ENCODE measurements at places on chromosomes 5 and 9. TPM values are rescaled to one million over a fixed set of nuclear protein-coding genes. Genes with fewer than 3 reads are reported as not detected.

DNA sequence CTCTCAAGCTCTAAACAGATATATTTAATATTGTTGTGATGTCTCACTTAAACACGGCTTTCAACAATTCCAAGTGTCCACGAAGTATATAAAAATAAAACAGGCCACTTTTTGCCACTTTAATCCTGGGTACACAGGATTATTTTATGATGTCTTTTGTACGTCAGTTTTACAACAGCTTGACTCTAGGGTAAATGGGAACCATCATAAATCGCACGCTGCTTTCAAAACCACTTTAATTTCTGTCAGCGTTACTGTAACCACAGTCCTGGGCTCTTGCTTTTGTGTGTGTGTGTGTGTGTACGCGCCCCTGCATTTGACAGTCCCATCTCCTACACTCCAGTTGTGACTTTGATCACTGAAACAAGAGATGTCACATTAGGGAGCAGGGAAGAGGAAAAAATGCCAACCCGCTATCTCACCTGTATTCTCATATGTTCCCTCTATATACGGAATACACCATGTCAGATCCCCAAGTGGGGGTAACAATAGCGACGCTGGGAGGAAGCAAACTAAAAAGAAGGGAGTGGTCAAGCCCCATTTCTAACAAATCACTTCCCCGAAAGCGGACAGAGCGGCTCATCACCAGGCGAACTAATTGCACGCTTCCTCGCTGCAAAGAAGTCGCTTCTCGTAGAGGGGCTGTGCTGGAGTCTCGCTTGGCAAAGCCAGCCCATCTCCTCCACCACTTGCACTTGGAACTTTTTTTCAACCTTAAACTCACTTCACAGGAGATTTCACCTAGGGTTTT lies 1.2 kb downstream of the BNC2 start:
- no peak for DNase-seq

Gene PCDHGA12
- polyA plus RNA-seq, result 3.2 TPM

GRCh38 chr5:97096191-97096590 lies 46.2 kb downstream of the LIX1 start:
- DNase-seq, result no peak

GRCh38 chr5:119902593-119902992 lies 273.2 kb downstream of the FAM170A start:
- no peak for DNase-seq

DNA sequence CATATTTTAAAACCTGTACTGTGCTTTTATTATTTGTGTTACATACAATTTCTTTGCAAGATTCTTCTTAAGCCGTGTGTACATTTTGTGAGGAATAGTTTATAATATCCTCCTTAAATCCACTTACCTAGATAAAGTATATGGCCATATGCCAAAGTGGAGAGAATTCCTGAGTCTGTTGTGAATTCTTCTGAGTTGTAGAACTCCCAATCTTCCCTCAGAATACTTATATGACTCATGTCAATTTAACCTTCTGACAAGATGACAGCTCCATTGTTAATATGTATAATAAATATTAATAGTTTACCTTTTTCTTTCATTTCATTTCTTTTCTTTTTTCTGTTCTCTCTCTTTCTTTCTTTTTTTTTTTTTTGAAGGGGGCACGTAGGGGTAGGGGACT lies 6.0 kb upstream of the RICTOR start:
- peak; percentile 28 for DNase-seq

Gene FAM114A2
- polyA plus RNA-seq, result 7.7 TPM

Gene ZCCHC7
- polyA plus RNA-seq, result 7.4 TPM

Gene PCDHB6
- 0.04 TPM for polyA plus RNA-seq

DNA sequence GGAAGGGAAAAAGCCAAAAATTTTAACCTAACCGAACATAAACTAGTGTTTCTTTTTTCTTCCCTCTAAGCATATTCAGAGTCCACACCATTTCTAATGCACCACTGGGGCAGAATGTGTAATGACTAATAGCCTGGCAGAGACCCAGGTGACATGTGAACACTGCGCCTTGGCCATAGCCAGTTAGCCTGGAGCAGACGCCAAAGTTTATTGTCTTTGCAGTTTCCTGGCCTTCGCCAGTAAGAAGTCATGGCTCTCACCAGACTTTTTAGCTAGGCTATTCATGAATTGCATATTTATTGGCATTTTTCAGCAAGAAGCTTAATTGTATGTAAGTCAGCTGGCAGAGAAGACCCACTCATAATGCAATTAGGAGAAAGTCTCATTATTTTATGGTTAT lies 182.8 kb upstream of the SLC27A6 start:
- peak; percentile 96 for DNase-seq

DNA sequence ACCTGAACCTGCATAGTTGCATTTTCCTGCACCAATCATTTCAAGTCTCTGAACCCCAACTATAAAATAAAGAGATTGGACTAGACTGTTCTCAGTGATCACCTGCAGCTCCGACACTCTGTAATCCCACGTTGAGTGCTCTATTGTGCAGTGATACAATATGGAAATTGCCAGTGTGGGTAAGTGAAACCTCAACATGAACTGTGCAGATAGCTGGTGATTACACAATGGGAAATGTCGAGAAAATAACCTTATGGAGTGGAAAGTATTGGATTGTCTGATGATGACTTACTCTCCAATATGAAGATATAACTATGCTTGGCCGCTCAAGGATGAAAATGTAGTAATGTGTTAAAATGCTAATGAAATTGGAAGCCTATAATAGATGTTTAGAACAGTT lies 293.1 kb upstream of the BRINP1 start:
- DNase-seq, result no peak

- no peak for DNase-seq
These were observed 11.3 kb downstream of the FOXD1 start for GRCh38 chr5:73437101-73437776.

DNA sequence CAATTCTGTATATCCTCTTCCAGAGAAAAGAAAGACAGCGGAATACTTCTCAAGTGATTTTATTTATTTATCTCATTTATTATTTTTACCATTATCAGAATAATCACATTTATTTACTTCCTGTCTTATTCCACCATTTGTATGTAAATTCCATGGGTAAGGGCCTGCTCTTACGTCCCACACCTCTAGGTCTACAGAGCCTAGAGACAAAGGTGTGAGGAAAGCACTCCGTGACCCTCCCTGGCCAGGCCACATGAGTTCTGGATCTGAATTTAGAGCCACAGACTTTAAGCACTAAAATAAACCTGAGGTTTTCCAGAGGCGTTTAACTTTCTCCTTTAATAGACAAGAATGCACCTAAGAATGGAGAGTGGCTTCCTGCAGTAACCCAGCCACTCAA lies 85.3 kb upstream of the CTSV start:
- DNase-seq, result no peak

- no peak for DNase-seq
These were observed 509.5 kb upstream of the PAPPA start for GRCh38 chr9:115643948-115644727.

DNA sequence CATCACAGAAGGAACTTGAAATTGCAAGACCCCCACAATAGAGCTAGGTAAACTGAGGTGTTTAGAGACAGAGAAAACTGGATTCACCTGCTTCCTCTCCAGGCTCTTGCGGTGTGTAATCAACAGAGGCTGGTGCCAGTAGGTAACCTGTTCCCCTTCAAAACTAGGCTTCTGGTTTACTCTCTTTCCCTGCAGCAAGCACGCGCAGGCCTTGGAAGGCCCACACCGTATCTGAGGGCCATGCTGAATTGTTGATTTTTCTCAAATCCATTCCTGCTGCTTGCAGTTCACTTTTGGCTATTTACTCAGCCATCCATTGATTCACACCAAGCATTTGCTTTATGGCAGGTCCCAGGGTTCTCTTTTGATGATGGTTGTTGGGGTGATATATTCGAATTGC lies 667 bp upstream of the FRRS1L start:
- DNase-seq, result no peak

- no peak for DNase-seq
These were observed 80.7 kb downstream of the GLDC start for GRCh38 chr9:6564868-6565267.

Gene ACOT12
- not detected for polyA plus RNA-seq

DNA sequence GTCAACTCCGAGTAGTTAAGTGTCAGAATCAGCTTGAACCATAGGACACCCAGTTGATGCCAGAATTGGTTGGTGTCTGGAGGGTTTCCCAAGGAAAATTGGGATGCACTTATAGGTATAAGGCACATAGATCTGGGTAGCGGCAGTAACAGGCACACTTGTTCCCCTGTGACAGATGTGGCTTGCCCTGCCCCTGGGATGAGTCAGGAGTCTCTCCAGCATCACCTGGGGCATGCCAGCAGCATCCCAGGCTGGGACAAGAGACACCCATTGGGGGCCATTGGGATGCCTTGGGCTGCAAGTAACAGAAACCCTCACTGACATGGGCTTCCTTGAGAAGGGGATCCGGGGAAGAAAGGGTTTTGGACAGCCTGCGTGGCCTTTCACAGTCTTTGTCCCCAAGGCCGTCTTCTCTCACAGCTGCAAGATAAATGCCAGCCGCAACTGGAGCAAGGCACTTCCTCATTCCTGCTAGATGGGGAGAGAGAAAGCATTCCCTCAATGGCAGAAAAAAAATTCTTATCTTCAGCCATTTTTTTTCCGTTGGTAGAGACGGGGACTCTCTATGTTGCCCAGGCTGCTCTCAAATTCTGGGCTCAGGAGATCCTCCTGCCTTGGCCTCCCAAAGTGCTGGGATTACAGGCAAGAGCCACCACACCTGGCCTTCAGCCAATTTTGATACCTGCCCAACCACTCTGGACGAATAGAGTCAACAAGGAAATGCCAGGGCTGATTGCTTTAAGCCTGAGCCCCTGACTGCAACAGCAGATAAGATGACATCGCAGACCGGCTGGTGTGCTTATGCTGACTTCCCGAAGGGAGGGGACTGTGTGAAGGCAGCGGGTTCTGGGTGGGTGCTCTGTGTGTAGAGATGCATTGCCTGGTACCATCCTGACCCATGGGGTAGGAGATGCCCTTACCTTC lies 13.3 kb upstream of the RNF130 start:
- no peak for DNase-seq

- no peak for DNase-seq
These were observed 199.6 kb downstream of the YTHDC2 start for GRCh38 chr5:113713051-113713450.

Gene IL4
- not detected for polyA plus RNA-seq

Gene RLN1
- polyA plus RNA-seq, result not detected

Gene SLC25A2
- not detected for polyA plus RNA-seq

GRCh38 chr5:119405419-119405818 lies 46.9 kb upstream of the HSD17B4 start:
- DNase-seq, result no peak

Data from endothelial cell of umbilical vein (primary cell).